Activated T-cell treated with anti-CD3 and anti-CD28 coated beads for 24 hours (primary cell): ENCODE measurements at places on chromosomes 4 and X.

GRCh38 chrX:63918611-63919010 is 133.6 kb upstream of the ARHGEF9 start:
- no peak for DNase-seq

DNA sequence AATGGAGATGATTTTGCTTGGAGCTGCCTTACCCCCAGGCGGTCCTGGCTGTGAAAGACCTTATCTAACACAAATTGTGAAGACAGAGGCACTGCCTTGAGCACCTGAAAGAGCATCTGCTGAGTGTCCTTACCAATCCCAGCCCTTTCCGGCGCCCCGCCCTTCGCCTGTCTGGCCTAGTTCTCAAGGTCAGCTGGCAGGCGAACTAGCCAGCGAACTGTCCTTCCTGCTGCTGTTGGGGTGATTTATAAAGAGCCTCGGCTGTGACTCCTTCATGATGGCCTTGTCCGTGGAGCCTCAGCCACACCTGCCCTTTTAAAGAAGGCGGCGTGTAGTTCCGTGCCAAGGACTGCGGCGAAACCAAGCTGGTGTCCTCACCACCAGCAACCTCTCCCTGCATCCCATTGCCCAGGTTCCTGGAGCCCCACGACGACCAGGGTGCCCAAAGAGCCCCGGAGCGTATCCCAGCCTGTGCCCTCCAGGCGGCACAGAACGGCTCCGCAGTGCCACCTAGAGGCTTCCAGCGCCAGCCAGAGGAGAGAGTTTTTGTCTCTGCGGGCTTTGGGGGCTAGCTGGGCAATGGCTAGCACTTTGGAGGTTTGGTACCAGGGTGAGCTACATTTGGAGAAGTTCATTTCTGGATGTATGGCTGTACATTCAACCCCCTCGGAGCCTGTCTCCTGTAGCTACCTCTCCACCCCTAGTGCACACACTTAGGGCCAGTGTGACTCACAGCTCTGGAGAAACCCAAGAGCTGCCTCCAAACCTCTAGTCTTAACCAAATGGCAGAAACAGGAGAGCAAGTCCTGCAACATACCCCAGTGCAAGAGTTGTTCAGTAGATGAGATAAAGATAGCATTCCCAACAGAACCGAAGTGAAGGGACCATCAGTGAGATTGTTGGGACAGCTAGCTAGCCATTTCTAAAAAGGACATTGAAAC is 36.8 kb upstream of the VMA21 start:
- no peak for DNase-seq

- DNase-seq, result no peak
Measured at GRCh38 chr4:25215511-25215910, 18.3 kb upstream of the PI4K2B start.

DNA sequence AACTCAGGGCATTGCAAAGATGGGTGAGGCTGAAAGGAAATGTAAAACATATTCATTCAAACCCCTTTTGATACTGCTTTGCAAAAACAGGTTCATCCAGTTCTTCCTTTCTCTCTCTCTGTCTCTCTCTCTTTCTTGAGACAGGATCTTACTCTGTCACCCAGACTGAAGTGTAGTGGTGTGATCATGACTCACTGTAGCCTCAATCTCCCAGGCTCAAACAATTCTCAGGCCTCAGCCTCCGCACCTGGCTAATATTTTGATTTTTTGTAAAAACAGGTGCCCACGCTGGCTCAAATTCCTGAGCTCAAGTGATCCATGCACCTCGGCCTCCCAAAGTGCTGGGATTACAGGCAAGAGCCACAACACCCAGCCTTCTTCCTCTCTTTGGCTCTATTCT is 15.6 kb upstream of the DCHS2 start:
- DNase-seq, result no peak

GRCh38 chr4:148292686-148293085 is 149.5 kb downstream of the NR3C2 start:
- no peak for DNase-seq
